Left lung (tissue), 14 donors: ENCODE measurements at places on chromosomes 11 and 22. TPM values are rescaled to one million over a fixed set of nuclear protein-coding genes. Genes with fewer than 3 reads are reported as not detected.

Gene OR51B5
- 0.87 TPM for polyA plus RNA-seq

Gene GTF2H1
- 71.2 TPM for polyA plus RNA-seq

Gene SHANK3
- polyA plus RNA-seq, result 21.9 TPM

Gene PLEKHB1
- 12.3 TPM for polyA plus RNA-seq

Gene SMTNL1
- polyA plus RNA-seq, result 0.22 TPM

Gene APOBEC3A
- 0.52 TPM for polyA plus RNA-seq
